Neural crest cell (in vitro differentiated cells): ENCODE measurements at places on chromosomes 6 and 20. TPM values are rescaled to one million over a fixed set of nuclear protein-coding genes. Genes with fewer than 3 reads are reported as not detected.

- no peak for DNase-seq
Measured at GRCh38 chr6:77178821-77179220, 284.5 kb downstream of the HTR1B start.

DNA sequence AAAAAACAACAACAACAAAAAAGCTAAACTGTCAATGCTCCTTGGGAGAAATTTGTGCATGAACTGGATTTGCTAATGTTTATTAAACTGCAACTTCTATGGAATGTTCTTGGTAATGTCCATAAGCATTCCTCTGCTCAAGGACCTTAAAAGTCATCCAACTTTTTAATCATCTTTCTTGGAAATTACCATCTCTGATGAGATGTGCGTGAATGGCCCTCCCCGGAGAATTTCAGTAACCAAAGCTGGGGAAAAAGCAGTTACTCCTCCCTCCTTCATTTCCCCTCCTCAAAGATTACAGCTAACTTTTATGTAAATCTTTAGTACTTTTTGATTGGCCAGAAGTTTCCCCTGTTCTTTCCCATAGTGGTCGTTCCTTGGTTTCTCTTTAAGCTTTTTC, 5.2 kb downstream of the TBCC start:
- DNase-seq = no peak

GRCh38 chr6:158213925-158214674, 46.0 kb downstream of the GTF2H5 start:
- DNase-seq = peak; percentile 46

- no peak for DNase-seq
Measured at GRCh38 chr20:61371501-61372136, 119.6 kb downstream of the CDH4 start.

HLA-DMA gene
- 0.89 and 1.7 TPM in 2 replicates for total RNA-seq

GRCh38 chr6:31126396-31127175, 6.3 kb upstream of the CDSN start:
- no peak for DNase-seq

- DNase-seq = no peak
Measured at GRCh38 chr6:129730477-129731165, 20.6 kb upstream of the ARHGAP18 start.

OR2H1 gene
- not detected in 2 replicates for total RNA-seq

DNA sequence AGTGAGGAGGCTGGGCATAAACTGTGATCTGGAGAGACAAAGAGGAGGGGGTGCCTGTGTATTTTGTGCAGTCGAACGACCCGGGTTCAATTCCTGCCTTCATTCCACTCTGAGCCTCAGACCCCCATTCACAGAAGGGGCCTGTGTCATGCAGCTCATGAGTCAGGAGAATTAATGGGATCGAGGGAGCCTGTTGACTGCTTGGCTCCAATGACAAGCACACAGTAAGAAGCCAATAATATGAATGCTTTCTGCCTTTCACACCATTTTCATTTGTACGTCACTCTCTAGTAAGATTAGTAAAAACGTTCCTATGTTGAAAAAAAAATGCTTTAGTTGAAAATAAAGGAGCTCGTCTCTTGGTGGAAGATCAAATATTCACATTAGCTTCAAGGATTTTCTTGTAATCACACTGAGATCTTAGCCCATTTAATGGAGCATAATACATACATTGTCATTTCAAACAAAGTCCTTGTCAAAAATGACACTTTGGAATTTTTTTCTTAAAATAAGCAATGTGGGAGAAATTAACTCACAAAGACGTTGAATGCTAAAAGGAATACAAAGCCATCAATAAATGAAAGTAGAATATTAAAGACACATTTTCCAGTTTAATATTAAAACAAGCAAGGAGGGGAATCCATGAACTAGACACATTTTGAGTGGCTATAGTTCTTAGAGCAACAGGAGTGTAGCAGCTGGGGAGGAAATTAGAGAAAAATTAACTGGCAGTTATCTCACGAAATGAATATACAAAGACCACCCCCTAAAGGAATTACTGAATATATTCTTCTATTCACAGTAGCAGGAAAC, 246.7 kb upstream of the AFDN start:
- DNase-seq = no peak

CCN6 gene
- total RNA-seq = not detected in 2 replicates

PAX1 gene
- not detected in 2 replicates for total RNA-seq

DLL1 gene
- 53.9 and 59.8 TPM in 2 replicates for total RNA-seq

GRCh38 chr6:168049706-168050224, 29.2 kb downstream of the FRMD1 start:
- no peak for DNase-seq

DNA sequence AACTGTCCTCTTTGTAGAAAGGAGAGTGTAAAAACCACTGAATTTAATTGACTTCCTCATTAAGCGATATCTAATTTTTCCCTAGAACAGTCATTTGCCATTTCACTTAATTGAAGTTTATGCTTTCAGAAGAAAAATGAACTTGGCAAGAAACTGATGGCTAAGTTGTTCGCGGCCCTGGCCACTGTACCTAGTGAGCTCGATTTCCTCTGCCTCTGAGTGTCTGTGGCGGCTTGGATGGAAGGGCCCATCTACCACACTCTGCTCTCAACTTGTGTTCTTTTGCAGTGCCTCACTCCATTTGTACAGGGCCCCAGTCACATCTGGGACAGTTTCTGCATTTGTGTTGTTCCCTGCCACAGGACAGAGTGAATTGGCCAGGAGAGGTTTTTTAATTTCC, 102.9 kb downstream of the BCAS1 start:
- no peak for DNase-seq

- DNase-seq = no peak
Measured at GRCh38 chr20:63518351-63518861, 2.2 kb upstream of the PPDPF start.

DNA sequence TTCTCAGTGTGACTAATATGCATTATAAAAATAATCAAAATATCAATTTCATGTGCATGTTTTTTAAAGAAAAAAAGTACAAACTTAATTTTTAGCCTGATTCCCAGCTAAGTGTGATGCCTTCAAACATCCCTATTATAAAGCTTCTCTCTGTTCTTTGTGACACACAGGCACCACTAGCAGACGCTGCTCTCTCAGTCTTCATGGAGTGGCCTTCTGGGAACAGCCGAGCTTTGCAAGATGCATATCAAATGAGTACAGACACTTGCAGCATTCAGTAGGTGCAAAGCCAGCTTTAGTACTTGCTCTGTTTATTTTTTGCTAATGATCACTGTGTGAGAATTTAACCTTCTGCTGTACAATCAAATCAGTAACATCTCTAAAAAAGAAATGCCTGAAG, 340.0 kb downstream of the ADGRB3 start:
- DNase-seq = peak; percentile 9

GRCh38 chr6:39080246-39080875, 31.8 kb downstream of the GLP1R start:
- no peak for DNase-seq

- peak; percentile 58 for DNase-seq
Measured at GRCh38 chr6:134175532-134176263, 123.3 kb upstream of the SLC2A12 start.

GRCh38 chr6:121504227-121504626, 68.8 kb downstream of the GJA1 start:
- DNase-seq = no peak

GRCh38 chr6:32974016-32974333, 5.6 kb downstream of the BRD2 start:
- no peak for DNase-seq

- no peak for DNase-seq
Measured at GRCh38 chr6:67757465-67758033, 877.5 kb upstream of the ADGRB3 start.

DNA sequence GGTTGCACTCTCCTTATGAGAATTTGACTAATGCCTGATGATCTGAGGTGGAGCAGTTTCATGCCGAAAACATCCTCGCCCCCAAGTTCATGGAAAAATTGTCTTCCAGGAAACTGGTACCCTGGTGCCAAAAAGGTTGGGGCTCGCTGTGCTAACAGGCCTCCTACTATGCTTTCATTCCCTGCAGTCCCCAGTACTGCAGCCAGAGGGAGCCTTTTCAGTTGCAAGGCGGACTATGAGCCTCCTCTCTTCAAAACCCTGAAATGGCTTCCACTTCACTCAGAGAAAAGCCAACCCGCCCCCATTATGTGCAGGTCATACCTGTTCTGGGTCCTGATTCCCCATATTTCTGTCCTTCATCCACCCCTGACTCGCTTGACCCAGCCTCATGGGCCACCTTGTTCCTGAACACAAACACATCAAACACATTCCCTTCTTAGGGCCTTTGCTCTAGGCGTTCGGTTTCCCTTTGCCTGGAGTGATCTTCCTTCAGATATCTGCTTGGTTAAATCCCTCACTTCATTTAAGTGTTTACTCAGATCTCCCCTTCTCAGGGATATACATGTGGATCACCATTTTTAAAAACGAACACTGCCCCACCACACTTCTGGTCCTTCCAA, 173.7 kb downstream of the PHACTR1 start:
- DNase-seq = no peak

- no peak for DNase-seq
Measured at GRCh38 chr20:6028818-6029217, 25.0 kb downstream of the LRRN4 start.

DNA sequence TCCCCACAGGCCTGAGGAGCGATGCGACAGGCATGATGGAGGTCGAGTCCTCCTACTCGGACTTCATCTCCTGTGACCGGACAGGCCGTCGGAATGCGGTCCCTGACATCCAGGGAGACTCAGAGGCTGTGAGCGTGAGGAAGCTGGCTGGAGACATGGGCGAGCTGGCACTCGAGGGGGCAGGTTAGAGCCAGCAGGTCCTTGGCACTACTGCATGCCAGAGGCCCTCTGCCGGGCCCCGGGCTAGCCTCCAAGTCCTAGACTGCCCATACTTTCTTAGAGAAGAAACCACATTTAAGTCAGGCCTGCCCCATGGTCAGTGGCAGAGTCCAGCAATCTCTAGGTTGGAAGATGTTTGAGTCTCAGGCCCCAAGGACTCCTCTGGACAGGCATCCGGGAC, 32.1 kb downstream of the PKIG start:
- no peak for DNase-seq

GRCh38 chr6:134534708-134535149, 216.8 kb upstream of the SGK1 start:
- no peak for DNase-seq

DNA sequence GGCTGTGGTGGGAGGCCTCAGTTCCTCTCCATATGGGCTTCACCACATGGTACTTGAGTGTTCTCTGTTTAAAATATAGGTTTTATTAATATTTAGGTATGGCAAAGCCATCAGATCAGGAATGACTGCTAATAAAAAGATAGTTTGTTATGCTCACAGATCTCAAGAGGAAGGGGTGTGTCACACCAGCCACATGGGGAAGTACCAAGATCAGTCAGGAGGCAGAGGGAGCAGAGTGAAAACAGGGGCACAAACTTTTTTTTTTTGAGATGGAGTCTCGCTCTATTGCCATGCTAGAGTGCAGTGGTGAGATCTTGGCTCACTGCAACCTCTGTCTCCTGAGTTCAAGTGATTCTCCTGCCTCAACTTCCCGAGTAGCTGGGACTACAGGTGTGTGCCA, 92.1 kb upstream of the GCM1 start:
- no peak for DNase-seq

RBM24 gene
- 3.4 and 4.0 TPM in 2 replicates for total RNA-seq

- DNase-seq = no peak
Measured at GRCh38 chr6:49913636-49914375, 47.5 kb upstream of the CRISP1 start.

- no peak for DNase-seq
Measured at GRCh38 chr6:128036808-128037570, 136.1 kb upstream of the THEMIS start.

RNF217 gene
- 8.4 and 8.7 TPM in 2 replicates for total RNA-seq
